ENCODE measurements at places on chromosomes 16 and 17.
A peak's percentile ranks its signal among the peaks of the same experiment; 100 is the strongest.

GRCh38 chr16:75043175-75043895 is 44.5 kb downstream of the ZNRF1 start:
- DNase-seq: no peak

GRCh38 chr17:40720899-40721298 is 17.3 kb upstream of the KRT24 start:
- DNase-seq: no peak

- DNase-seq: no peak
Observed at GRCh38 chr16:51981725-51982124, 565.2 kb downstream of the TOX3 start.

GRCh38 chr17:27862004-27862403 is 31.2 kb downstream of the LYRM9 start:
- no peak for DNase-seq

GRCh38 chr17:78497115-78497540 is 80.1 kb downstream of the DNAH17 start:
- peak; percentile 41 for DNase-seq

GRCh38 chr16:84672276-84673202 is 24.2 kb downstream of the KLHL36 start:
- DNase-seq: peak; percentile 72
